ENCODE measurements at places on chromosomes 13 and 19.

GRCh38 chr19:48248081-48248833 lies 7.5 kb downstream of the CARD8 start:
- DNase-seq = no peak

- DNase-seq = no peak
These were observed 991 bp downstream of the ABHD17A start for GRCh38 chr19:1884291-1884718.

DNA sequence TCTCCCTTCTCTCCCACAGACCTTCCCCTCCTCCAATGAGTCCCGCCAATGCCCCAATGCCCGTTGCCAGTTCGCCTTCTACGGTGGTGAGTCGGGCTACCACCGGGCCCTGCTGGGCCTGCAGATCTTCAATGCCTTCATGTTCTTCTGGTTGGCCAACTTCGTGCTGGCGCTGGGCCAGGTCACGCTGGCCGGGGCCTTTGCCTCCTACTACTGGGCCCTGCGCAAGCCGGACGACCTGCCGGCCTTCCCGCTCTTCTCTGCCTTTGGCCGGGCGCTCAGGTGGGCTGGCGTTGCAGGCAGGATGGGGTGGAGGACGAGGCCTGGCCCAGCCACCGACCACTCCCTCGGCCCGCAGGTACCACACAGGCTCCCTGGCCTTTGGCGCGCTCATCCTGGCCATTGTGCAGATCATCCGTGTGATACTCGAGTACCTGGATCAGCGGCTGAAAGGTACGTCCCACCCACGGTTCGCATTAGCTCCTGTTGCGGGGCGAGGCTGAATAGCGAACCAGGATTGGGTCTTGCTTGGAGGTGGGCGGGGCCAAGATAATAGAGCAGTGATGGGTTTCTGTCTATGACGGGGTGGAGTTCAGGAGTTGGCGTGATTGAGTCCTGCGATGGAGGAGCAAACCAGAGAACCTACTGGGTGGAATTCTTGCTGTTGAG lies 11.1 kb downstream of the SLC44A2 start:
- DNase-seq = no peak

GRCh38 chr19:58021541-58022282 lies 12.1 kb upstream of the ZSCAN1 start:
- DNase-seq = no peak

DNA sequence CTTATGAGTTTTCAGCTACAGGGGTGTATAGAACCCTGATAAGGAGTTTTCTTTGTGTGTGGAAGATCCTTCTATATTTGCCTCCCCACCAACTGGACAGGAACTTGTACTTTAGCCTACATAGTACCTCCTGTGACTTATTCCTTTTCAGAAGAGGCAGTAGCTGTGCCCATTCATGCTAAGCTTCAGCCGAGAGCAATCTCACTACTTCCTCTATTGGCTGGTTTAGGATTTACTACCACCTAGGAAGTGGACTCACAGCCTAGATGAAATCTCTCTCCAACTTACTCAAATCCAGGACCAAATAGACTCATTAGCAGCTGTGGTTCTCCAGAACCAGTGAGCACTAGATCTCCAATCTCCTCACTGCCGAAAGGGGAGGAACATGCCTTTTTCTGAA lies 2.3 kb upstream of the REX1BD start:
- no peak for DNase-seq

DNA sequence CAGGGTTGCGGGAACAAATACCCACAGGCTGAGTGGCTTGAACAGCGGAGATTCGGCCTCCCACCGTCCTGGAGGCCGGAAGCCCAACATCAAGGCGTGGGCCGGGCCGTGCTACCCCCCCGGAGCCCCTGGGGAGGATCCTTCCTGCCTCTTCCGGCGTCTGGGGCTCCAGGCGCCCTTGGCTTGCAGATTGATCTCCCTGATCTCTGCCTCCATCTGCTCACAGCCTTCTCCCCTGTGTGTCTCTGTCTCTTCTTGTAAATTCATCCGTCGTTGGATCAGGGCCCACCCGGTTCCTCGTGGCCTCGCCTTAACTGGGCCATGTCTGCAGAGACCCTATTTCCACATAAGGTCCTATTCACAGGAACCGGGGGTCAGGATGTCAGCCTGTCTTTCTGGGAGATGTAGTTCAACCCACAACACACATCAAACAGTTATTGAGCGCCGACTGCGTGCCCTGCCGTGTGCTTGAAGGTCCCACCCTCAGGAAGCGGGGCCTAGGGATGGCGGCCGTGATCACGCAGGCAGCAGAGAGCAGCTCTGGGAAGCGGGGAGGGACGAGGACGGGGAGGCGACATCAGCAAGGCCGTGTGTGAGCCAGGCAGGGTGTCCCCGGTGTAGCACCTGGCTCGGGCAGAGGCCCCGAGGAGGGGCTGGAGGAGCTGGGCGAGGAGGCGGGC lies 21.3 kb downstream of the HCN2 start:
- DNase-seq = peak; percentile 50

DNA sequence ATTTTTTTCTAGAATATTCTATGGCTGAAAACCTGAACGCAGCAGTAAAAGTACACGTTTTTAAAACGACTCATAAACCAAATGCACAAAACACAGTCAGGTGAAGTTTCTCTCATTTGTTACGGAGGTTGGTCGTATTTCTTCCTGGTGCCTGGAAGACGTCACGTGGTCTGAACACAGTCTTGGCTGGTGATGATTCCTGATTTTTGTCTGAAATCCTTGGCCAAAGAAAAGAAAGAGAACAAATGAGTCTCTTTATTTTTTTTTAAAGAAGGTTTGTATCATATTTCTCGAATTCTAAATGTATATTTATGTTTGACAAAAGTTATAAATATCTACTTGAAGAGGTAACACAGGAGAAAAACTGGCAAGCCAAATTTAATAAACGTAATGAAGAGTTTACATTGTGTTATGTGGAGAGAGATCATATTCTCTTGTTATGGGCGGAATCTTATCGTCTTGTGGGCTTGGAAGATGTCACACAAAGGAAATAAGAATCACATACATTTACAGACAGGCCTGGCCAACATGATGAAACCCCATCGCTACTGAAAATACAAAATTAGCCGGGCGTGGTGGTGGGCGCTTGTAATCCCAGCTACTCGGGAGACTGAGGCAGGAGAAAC lies 10.0 kb upstream of the PNMA8A start:
- DNase-seq = no peak

GRCh38 chr19:51321799-51322198 lies 10.4 kb downstream of the IGLON5 start:
- no peak for DNase-seq

DNA sequence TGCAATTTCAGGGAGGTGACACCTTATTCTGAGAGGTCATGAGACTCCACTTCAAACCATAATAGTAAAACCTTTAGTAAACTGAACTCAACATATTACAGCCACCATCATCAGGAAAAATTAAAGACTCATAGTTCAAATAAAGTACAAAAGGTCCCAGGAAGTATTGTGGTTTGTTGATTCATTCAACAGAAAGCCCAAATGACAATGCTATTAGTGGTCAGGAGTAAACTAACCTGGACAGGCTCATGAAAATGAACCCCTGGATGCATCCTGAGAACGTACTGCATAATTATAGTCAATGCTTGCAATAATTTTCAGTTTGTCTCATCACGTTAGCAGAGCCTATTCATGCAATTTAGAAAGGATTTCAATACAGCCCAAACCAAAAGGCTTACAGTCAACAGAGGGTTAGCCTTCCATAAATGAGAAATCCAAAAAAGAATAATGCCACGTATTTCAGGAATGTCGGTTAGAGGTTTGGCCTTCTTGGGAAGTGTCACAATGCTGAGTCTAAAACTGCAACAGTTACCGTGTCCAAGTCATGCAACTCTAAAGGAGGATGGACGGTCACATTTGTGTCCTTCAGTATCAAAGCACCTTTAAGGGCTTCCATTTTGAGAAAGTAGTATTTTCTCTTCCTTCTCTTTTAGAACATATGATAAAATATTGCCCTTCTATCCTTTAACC lies 280.8 kb downstream of the ABCC4 start:
- DNase-seq = no peak
